Naive thymus-derived CD8-positive, alpha-beta T cell (primary cell): ENCODE measurements at places on chromosomes 2 and 18. TPM values are rescaled to one million over a fixed set of nuclear protein-coding genes. Genes with fewer than 3 reads are reported as not detected.

CD226 gene
- 26.4 TPM for polyA plus RNA-seq

RGPD8 gene
- polyA plus RNA-seq, result 0.68 TPM

ASXL2 gene
- 9.9 TPM for polyA plus RNA-seq

ANKRD30B gene
- not detected for polyA plus RNA-seq

LYPD6B gene
- not detected for polyA plus RNA-seq

DNA sequence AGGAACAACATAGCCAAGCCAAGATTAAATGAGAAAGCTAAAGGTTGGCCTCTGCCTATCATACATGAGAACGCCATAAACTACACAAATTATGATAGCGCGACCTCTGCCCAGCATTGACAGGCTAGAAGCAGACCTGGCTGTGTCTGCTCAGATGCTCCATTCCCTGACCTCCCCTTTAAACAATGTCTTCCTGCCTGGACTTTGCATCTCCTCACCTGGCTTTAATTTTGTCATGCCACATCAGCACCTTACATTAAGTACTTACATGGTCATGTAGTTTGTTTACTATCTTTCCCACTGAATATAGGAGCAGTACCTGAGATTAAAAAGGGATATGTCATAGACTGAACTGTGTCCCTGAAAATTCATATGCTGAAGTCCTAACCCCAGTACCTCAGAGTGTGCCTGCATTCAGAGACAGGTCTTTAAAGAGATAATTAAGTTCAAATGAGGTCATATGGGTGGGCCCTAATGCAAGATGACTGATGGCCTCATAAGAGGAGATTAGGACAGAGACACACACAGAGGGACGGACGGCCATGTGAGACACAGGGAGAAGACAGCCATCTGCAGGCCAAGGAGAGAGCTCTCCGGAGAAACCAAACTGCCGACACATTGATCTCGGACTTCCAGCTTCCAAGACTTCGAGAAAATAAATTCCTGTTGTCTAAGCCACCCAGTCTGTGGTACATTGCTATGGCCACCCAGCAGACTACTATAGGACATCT is 103.7 kb downstream of the BIN1 start:
- no peak for DNase-seq
- no peak overlapping the region for H3K27ac ChIP-seq
- H3K27me3 ChIP-seq, result no peaks in the 10 kb centered on the region
- H3K4me3 ChIP-seq, result no peak overlapping the region

DNA sequence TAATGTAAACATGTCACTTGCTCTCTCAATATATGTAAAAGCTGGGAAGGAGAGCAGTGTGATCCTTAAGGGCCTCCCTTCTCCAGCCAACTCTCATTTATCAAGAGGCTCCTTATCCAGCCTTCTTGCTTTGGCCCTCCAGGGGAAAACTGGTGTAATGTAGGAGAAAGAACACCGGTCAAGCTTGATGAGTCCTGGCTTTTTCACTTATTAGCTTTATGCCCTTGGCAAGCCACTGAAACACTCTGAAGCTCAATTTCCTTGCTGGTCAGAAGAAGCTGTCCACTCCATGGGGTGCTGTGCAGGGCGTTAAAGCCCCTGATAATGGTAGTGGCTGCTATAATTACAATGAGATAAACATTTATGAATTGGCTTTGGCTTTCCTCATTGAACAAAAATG is 251.2 kb upstream of the RBBP8 start:
- no peak overlapping the region for H3K27ac ChIP-seq
- H3K36me3 ChIP-seq, result no peaks in the 10 kb centered on the region
- H3K4me1 ChIP-seq, result no peaks in the 10 kb centered on the region
- H3K27me3 ChIP-seq, result peaks cover 5% of the 10 kb centered on the region

- H3K36me3 ChIP-seq, result no peaks in the 10 kb centered on the region
- DNase-seq, result no peak
- no peak overlapping the region for H3K4me3 ChIP-seq
These were observed 60.8 kb downstream of the GPR39 start for GRCh38 chr2:132477436-132477835.

- H3K4me3 ChIP-seq, result no peak overlapping the region
- no peaks in the 10 kb centered on the region for H3K4me1 ChIP-seq
- no peaks in the 10 kb centered on the region for H3K27me3 ChIP-seq
- no peaks in the 10 kb centered on the region for H3K36me3 ChIP-seq
- H3K27ac ChIP-seq, result no peak overlapping the region
These were observed 52.8 kb upstream of the LHCGR start for GRCh38 chr2:48808311-48808710.

- H3K4me3 ChIP-seq, result no peak overlapping the region
- no peaks in the 10 kb centered on the region for H3K27me3 ChIP-seq
- no peaks in the 10 kb centered on the region for H3K4me1 ChIP-seq
- H3K27ac ChIP-seq, result no peak overlapping the region
- H3K36me3 ChIP-seq, result no peaks in the 10 kb centered on the region
These were observed 29.2 kb upstream of the UXS1 start for GRCh38 chr2:106223347-106223746.

DNA sequence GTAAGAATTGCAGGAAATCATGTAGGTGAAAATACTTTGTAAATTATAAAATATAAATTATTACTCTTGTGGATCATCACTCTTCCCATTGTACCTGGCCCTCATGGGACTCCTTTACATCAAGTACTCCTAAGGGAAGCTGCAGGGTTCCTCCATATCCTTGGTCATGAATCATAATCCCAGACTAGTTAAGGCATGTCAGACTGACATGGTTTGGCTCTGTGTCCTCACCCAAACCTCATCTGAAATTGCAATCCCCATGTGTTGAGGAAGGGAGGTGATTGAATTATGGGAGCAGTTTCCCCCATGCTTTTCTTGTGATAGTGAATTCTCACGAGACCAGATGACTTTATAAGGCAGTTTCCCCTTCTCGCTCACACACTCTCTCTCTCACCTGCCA is 77.1 kb downstream of the CMPK2 start:
- H3K27ac ChIP-seq, result no peak overlapping the region
- no peak overlapping the region for H3K4me3 ChIP-seq
- no peaks in the 10 kb centered on the region for H3K36me3 ChIP-seq

- H3K4me1 ChIP-seq, result peaks cover 2% of the 10 kb centered on the region
- H3K36me3 ChIP-seq, result no peaks in the 10 kb centered on the region
- H3K27me3 ChIP-seq, result peaks cover 4% of the 10 kb centered on the region
These were observed 31.1 kb upstream of the PAX8 start for GRCh38 chr2:113309655-113310387.

- no peaks in the 10 kb centered on the region for H3K4me1 ChIP-seq
- H3K4me3 ChIP-seq, result no peak overlapping the region
- peaks cover 25% of the 10 kb centered on the region for H3K27me3 ChIP-seq
- DNase-seq, result no peak
- no peak overlapping the region for H3K27ac ChIP-seq
- no peaks in the 10 kb centered on the region for H3K36me3 ChIP-seq
These were observed 109.5 kb downstream of the PXDN start for GRCh38 chr2:1634681-1635341.

DNA sequence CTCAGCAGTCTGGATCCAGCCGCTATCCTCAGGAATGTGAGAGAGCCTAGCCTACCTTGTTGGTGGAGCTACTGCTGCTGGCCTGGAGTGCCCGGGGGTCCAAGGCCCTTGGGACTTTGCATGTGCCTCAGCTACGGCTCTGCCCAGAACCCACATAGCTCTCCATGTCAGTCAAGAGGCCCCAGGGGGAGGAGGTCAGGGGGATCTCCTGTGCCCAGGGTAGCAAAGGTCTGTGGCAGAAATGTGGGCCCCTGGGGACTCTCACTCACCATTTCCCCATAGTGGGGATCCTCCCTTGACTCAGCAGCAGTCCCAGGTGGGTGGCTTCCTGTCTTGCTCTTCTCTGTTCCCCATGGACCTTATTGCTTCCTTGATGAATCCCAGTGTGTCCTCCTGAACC is 342.7 kb upstream of the CHAC2 start:
- H3K4me1 ChIP-seq, result no peaks in the 10 kb centered on the region
- H3K27ac ChIP-seq, result no peak overlapping the region
- no peak overlapping the region for H3K4me3 ChIP-seq
- H3K27me3 ChIP-seq, result peaks cover 2% of the 10 kb centered on the region
- no peak for DNase-seq

GRCh38 chr18:9547782-9548181 is 66.6 kb downstream of the PPP4R1 start:
- no peak for DNase-seq
- H3K27me3 ChIP-seq, result no peaks in the 10 kb centered on the region
- H3K4me1 ChIP-seq, result peaks cover 7% of the 10 kb centered on the region
- H3K36me3 ChIP-seq, result peaks cover 18% of the 10 kb centered on the region
- no peak overlapping the region for H3K27ac ChIP-seq
- no peak overlapping the region for H3K4me3 ChIP-seq

- no peak overlapping the region for H3K27ac ChIP-seq
- H3K4me1 ChIP-seq, result no peaks in the 10 kb centered on the region
- no peak overlapping the region for H3K4me3 ChIP-seq
- H3K36me3 ChIP-seq, result no peaks in the 10 kb centered on the region
- H3K27me3 ChIP-seq, result no peaks in the 10 kb centered on the region
These were observed 480.0 kb downstream of the RIT2 start for GRCh38 chr18:42635378-42636048.

DNA sequence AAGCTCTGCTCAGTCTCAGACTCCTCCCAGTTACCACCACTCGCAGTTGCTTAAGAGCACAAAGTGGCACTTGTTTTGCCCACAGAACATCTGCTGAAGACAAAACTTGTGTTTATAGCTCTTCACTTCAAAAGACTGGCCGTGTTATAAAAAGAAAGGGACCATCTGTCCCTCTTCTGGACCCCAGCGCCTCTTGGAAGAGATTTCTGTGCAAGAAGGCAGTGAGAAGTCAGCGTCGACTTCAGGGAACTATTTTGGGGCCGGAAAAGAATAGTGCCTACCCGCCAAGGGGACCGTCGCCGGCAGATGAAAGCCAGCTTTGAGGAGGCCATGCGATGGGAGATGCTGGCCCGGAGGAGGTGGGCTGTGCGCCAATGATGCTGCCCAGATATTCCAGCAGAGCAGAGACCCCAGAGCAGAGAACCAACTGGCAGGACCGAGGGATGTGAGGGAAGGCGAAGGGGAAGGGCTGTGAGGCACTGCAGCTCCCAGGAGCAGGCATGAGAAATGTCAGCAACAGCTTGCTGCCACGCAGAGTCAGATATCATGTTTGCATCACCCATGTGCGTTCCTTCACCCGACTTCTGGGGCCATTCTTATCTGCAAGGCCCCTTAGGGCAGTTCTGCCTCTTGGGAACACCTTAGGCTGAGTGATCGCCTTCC is 270.9 kb downstream of the ATAD2B start:
- H3K36me3 ChIP-seq, result no peaks in the 10 kb centered on the region
- H3K4me3 ChIP-seq, result no peak overlapping the region
- H3K27me3 ChIP-seq, result peaks cover 17% of the 10 kb centered on the region
- peaks cover 8% of the 10 kb centered on the region for H3K4me1 ChIP-seq

- H3K4me1 ChIP-seq, result peaks cover 6% of the 10 kb centered on the region
- no peak overlapping the region for H3K4me3 ChIP-seq
- H3K36me3 ChIP-seq, result no peaks in the 10 kb centered on the region
- DNase-seq, result no peak
These were observed 9.7 kb upstream of the SNED1 start for GRCh38 chr2:240988571-240989271.
